ENCODE measurements at places on chromosomes 12 and 14.

DNA sequence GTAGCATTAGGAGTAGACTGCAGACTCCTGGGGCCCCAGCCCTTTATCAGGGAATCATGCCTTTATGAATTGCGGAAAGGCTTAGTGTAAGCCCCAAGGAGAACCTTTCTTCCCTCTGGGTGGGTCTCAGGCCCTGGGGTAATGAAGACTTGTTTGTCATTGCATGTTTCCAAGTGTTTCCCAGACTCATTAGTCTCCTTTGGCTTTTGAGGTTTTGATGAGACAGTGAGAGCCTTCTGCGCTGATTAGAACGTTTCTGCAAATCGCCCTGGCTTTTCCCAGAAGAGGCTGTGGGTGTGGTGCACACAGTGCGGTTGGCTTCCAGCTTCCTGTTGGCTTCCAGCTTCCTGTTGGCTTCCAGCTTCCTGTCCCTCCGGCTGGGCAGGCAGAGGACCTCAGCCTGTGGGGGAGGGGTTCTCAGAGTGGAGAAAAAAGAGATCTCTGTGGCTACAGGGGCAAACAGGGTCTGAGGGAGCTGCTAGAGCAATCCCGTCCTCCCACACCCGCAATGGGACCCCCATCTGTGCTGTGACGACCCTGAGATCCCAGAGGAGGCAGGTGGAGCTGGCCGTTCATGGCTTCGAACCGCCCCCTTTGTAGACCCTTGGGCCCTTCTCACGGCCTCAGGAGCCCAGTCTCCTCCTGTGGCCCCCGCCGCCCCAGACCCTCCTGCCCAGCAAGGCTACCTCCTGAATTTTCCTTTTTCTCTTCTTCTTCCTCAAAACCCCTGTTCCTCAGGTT lies 42.1 kb downstream of the GPR68 start:
- DNase-seq = no peak

DNA sequence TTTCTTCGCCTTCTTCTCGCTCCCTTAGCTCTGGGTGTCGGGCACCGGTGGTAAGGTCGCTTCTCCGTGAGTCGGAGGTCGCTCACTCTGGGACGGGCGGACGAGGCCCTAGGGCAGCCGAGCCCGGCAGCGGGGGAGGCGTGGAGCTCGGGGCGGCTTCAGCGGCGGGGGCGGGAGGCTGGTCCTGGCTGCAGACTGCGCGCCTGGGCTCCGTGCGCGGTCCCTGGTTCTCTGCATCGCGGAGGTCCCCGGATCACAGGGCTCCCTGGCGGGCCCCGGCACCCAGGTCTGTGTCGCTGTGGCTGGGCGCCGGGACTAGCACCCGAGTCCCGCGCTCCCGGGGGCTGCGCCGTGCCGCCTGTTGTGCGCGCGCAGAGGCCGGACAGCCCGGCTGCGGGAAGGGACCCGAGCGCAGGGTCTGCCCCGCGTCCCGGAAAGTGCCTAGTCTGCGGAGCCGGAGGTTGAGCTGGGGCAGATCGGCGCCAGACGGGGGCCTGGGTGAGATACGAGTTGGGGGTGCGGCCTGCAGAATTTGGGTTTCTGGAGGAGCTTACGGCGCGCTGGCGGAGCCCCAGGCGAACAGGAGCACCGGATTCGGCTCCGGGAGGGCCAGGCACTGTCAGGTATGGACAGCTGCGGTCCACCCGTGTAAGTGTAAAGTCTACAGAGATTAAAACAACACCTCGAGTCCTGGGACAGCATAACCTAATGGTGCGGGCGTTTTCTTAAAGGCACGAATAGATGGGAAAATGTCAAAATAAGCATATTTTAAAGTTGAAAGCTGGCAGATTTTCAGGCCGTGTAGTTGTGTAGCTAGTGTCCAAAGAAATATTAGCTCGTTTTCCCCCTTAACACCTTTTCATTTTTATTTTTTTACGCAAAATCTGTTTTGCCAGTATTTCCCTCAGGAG lies 713 bp downstream of the FRMD6 start:
- peak; percentile 62 for DNase-seq

GRCh38 chr12:61996717-61997116 lies 263.5 kb upstream of the USP15 start:
- no peak for DNase-seq

GRCh38 chr14:74908861-74909341 lies 14.2 kb downstream of the RPS6KL1 start:
- no peak for DNase-seq

GRCh38 chr14:104284636-104285507 lies 146.5 kb downstream of the KIF26A start:
- no peak for DNase-seq

GRCh38 chr12:10243818-10244520 lies 31.3 kb downstream of the GABARAPL1 start:
- no peak for DNase-seq

- DNase-seq = no peak
Observed at GRCh38 chr12:88834226-88834625, 254.0 kb upstream of the KITLG start.

GRCh38 chr14:53696217-53696965 lies 260.2 kb downstream of the BMP4 start:
- DNase-seq = no peak

DNA sequence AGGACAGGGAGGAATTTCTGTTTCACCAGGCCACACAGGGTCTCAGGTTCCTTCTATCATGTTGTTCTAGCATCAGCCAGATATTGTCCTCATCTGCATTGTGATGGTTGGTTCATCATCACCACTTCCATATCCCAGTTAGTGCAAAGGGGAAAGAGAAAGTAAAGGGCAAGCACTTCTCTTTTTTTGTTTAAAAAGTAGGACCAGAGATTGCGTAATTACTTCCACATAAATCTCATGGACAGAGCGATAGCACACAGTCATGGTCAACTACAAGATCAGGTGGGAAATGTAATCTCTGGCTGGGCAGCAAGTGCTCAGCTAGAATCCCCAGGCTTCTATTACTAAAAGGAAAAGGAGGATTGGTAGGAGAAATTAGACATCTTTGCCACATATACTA lies 155.1 kb downstream of the KIF21A start:
- DNase-seq = no peak

DNA sequence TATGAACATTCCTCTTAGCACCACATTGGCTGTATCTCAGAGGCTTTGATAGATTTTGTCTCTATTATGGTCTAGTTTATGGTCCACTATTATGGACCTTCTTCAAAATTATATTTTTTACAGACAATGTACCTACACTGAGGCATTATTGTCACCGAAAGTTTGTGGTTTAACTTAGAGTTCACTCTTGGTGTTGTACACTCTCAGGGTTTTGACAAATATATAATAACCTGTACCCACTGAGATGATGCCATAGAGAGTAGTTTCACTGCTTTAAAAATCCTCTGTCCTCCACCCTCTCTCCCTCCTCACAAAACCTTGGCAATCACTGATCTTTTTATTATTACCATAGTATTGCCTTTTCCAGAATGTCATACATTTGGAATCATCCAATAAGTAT lies 528.2 kb downstream of the SLC6A15 start:
- no peak for DNase-seq

- peak; percentile 80 for DNase-seq
Observed at GRCh38 chr12:66087365-66087943, 43.1 kb downstream of the LLPH start.

DNA sequence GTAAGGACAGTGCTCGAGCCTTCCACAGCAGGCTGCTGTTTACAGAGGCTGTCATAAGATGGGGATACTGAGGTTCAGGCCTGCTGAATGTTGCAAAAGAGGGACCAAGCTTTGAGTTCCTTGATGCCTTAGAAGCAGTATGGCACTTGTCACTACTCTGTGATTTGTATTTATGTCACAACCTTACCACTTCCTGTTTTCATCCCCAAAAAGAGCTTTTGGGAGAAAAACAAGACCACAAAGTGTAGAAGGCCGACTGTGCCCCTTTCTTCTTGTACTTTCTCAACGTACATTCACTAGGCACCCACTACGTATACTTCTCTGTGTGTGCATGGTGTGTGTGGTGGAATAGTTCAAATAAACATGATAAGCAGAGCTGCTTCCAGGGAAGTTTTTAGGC lies 90.1 kb downstream of the DRAM1 start:
- DNase-seq = no peak

- no peak for DNase-seq
Observed at GRCh38 chr12:111638556-111638955, 39.4 kb upstream of the ATXN2 start.

DNA sequence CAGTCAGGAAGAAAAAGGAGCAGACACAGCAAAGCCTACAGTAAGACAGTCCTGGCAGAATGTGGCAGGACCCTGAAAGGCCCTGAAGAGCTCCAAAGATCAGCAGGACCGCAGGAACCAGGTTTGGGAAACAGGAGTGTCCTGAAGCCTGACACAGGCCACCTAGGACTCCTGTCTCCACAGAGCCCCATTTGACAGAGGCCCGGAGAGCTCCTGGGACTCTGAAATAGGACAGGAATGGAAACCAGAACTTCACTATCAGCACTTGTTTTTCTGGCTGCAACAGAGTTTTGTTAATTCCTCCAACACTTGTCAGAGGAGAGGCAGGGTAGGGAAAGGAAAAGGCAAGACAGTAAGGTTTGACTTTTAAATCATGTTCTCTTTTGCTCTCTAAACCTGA lies 12.9 kb downstream of the STXBP6 start:
- DNase-seq = no peak

GRCh38 chr14:75167325-75167724 lies 9.1 kb downstream of the TMED10 start:
- no peak for DNase-seq

- DNase-seq = no peak
Observed at GRCh38 chr14:50750323-50750722, 80.6 kb downstream of the NIN start.

GRCh38 chr12:1592444-1593173 lies 1.8 kb downstream of the FBXL14 start:
- peak; percentile 50 for DNase-seq

- DNase-seq = no peak
Observed at GRCh38 chr12:109760930-109761921, 47.6 kb downstream of the FAM222A start.

DNA sequence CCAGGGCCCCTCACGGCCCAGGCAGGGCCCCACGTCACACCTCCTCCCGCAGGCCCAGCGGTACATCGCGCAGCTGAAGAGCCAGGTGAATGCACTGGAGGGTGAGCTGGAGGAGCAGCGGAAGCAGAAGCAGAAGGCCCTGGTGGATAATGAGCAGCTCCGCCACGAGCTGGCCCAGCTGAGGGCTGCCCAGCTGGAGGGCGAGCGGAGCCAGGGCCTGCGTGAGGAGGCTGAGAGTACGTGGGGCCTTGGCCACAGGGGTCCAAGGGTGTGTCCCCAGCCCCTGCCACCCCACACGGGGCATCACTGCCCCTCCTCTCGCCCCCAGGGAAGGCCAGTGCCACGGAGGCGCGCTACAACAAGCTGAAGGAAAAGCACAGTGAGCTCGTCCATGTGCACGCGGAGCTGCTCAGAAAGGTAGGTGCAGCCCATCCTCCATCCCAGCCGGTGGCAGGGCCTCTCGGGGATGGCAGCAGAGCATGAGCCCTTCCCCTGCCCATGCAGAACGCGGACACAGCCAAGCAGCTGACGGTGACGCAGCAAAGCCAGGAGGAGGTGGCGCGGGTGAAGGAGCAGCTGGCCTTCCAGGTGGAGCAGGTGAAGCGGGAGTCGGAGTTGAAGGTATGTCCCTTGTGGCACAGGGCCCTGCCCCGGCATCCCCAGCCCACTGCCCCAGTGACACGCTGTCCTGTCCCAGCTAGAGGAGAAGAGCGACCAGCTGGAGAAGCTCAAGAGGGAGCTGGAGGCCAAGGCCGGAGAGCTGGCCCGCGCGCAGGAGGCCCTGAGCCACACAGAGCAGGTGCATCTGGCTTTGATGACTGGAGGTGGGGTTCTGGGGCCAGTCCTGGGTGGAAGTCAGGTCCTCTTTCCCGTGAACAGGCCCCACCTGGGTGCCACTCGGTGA lies 20.9 kb downstream of the HIP1R start:
- DNase-seq = no peak

GRCh38 chr14:51929166-51929565 lies 60.2 kb upstream of the RTRAF start:
- DNase-seq = no peak

GRCh38 chr14:94458096-94458495 lies 5.5 kb upstream of the SERPINA11 start:
- no peak for DNase-seq

DNA sequence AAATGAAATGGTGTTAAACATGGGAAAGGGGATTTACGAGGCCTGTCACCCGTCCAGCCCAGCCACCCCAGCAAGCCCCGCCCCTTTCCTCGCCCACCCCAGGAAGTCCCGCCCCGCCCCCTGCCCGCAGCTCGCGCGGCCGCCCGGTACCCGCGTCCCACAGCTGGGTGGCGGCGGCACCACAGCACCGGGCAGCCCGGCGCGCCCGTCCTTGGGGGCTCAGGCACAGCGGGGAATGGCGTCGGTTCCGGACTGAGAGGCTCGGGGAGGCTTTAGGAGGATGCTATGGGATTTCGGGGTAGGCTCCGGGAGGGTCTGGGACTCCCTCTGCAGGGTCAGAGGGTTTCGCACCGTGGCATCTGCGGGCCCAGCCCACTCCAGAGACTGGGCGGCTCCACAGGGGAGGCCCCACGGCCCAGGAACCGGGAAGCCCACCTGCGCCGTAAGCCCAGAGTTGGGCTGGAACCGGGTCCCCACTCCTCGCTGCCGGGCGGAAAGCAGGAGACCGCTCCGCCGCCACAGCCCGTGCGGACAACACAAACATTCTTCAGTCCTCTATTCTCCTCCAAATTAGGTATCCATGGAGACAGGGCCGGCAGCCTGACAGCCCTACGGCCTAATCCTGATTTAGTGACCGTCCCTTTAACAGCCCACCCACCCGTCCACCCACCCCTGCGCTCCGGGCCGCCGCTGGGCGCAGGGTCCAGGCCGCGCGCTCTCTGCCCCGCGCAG lies 1.4 kb downstream of the FIGNL2 start:
- DNase-seq = no peak

DNA sequence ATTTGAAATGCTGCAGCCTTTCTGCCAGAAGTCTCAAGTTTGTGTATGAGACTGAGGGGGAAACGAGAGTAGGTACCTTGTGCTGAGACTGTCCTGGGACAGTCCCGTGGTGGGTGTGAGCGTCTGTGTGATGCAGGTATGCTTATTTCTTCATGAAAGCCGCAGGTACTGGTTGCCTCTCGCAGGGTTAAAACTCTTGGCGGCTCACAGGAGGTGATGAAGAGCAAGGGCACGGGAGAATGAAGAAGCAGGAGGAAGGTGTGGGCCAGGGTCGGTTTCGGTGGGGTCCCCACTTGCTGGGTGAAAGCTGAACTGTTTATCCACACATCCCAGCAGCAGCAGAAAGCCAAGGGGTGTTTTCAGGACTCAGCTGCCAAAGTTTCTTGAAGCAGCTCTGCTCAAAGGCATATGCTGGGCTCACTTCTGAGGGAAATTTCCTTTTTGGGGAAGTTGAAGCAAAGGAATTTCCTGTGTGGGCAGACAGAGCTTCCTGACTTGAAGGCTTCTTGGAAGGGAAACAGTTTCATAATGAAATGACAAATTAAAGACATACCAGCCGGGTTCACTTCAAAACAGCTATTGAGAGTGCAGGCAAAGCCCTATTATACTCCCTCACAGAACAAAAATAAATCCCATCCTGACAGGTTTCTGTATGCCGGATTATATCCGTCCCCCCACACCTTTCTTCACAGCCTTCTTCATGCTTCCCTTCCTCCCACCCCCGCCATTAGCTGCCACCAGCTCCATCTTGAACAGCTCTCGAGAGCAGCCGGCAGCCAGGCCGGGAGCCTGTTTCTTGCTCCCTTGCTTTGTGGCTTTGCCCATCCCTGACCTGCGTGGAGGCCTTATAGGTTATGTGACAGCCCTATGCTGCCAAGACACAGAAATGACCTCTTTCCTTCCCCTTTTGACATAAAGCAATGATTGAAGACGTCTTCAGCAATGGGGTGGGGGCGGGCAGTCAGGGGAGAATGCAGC lies 116.6 kb downstream of the ETV6 start:
- DNase-seq = no peak

- DNase-seq = no peak
Observed at GRCh38 chr12:114669401-114670290, 14.3 kb downstream of the TBX3 start.

Measured in NCI-H446 (cell line).